COR-L47 (cell line): ENCODE measurements at places on chromosomes 13 and 19.

DNA sequence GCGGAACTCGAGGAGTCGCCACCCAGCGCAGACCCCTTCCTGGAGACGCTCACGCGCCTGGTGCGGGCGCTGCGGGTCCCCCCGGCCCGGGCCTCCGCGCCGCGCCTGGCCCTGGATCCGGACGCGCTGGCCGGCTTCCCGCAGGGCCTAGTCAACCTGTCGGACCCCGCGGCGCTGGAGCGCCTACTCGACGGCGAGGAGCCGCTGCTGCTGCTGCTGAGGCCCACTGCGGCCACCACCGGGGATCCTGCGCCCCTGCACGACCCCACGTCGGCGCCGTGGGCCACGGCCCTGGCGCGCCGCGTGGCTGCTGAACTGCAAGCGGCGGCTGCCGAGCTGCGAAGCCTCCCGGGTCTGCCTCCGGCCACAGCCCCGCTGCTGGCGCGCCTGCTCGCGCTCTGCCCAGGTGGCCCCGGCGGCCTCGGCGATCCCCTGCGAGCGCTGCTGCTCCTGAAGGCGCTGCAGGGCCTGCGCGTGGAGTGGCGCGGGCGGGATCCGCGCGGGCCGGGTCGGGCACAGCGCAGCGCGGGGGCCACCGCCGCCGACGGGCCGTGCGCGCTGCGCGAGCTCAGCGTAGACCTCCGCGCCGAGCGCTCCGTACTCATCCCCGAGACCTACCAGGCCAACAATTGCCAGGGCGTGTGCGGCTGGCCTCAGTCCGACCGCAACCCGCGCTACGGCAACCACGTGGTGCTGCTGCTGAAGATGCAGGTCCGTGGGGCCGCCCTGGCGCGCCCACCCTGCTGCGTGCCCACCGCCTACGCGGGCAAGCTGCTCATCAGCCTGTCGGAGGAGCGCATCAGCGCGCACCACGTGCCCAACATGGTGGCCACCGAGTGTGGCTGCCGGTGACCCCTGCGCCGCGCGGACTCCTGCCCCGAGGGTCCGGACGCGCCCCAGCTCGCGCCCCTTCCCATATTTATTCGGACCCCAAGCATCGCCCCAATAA is 2.3 kb downstream of the AMH start:
- no peak for DNase-seq

DNA sequence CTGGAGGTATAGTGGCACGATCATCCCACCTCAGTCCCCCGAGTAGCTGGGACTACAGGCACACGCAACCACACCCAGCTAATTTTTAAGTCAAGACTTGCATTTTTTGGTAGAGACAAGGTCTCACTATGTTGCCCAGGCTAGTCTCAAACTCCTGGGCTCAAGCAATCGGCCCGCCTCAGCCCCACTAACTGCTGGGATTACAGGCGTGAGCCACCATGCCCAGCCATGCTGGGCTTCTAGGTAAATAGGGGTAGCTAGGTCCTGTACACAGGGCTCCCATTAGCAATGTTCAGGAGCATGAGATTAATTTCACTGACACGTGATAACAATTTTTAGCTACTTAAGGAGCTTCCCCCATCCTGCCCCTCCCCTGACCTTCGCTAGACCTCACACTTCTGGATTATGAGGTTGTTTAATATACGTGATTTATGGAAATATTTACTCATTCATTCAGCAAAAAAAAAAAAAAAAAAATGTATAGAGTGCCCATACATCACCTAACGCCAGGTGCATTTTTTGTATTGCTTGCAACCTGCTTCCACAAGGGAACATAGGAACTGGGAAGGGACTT is 19.2 kb downstream of the TMEM272 start:
- no peak for DNase-seq

DNA sequence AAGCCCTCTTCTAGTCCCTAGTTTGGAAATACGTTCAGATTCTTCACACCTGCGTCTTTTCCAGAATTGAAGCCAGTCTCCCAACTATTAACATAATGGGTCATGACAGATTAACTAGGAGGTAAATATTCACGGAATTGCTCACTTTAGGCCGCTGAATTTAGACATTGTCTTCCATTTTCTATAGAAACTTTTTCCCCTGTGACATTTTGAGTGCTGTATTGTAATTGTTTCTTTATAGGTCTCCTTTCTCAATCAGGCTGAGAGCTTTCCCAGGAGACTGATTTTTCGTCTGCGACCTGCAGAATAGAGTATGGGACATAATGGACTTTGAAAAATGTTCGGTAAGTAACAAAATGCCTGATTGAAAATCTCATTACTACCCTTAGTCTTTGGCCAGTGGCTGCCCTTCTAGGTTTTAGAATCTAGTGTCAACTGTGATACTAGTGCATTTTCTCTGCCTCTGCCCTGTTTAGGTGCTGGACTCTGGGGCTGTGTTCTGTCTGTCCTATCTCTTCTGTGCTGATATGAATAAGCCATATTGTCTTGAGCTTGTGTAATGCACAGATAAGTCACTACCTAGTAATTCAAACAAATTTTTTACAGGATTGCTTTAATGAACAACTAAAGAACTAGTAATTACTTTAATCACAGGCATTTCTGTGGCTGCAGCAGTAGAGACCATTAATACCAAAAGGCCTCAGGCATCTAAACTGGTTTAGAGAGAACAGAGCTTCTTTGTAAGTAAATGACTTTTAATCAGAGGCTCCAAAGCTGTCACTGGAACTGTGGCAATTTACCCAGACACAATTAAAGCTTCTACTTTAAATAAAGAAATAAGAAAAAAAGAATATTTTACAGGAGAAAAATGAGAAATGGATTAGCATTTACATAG is 122.4 kb upstream of the FREM2 start:
- peak; percentile 17 for DNase-seq

GRCh38 chr19:38319421-38320258 is at the start of gene KCNK6:
KCNK6 (plus strand) TSS chr19:38319845; CDS start chr19:38319951, 106 bp downstream.
- DNase-seq, result no peak

- no peak for DNase-seq
These were observed 1.3 kb upstream of the TEKTIP1 start for GRCh38 chr19:3537438-3538240.

- peak; percentile 72 for DNase-seq
These were observed 6.2 kb downstream of the HRC start for GRCh38 chr19:49148784-49149651.

DNA sequence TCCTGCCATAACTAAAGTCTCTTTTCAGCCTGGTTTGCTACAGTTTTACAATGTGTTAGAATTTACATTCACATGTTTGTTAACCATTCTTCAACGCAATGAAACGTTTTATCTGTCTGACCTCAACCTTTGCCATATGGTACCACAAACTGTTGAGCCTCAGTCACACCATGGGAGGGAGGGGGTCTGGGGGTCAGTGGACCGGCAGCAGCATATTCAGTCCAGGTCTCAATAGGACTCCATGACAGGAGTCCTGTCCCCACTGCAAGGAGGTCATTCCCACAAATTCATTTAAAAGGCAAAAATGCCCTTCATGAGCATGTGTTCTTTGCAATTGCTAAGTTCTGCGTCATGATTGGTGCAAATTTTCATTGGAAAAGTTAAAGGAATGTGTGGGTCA is 66.6 kb upstream of the OLFM4 start:
- no peak for DNase-seq

DNA sequence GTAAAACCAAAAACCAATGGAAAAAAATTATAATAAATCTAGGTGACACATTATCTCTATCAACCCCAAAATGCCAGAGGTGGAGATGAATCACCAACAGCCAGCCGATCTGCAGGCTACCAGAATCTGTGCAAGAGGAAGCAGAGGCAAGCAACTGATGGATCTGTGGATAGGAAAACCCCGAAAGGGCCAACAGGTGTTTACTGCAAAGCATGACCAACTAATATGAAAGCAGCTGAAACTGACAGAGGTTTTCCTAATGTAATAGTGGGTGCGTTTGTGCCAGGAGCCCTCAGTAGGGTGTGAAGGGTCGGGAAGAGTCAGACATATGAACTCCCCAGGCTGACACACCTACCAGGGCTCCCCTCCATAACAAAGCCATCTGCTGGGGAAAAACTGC is 554.6 kb downstream of the RFC3 start:
- no peak for DNase-seq

DNA sequence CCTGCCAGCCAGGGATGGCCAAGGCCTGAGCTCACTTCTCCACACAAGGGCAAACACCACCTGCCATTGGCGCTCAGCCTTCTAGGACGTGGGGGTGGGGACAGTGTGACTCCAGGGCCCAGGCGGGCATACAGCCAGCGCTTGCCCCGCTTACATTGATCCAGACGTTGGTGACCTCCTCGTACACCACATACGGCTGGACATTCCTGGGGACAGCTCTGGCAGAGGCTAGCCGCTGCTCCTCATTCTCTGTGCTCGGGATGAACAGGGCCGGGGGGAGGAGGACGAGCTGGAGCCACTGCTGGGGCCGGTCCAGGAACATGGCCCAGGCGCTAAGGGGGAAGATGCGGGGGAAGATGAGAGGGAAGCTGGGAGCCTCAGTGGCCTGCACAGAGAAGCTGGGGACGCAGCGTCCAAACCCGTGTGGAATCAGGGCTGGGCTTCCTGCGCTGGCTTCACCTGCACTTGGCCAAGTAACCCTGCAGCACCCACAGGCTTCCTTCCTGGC is 25.1 kb upstream of the MYDGF start:
- no peak for DNase-seq

DNA sequence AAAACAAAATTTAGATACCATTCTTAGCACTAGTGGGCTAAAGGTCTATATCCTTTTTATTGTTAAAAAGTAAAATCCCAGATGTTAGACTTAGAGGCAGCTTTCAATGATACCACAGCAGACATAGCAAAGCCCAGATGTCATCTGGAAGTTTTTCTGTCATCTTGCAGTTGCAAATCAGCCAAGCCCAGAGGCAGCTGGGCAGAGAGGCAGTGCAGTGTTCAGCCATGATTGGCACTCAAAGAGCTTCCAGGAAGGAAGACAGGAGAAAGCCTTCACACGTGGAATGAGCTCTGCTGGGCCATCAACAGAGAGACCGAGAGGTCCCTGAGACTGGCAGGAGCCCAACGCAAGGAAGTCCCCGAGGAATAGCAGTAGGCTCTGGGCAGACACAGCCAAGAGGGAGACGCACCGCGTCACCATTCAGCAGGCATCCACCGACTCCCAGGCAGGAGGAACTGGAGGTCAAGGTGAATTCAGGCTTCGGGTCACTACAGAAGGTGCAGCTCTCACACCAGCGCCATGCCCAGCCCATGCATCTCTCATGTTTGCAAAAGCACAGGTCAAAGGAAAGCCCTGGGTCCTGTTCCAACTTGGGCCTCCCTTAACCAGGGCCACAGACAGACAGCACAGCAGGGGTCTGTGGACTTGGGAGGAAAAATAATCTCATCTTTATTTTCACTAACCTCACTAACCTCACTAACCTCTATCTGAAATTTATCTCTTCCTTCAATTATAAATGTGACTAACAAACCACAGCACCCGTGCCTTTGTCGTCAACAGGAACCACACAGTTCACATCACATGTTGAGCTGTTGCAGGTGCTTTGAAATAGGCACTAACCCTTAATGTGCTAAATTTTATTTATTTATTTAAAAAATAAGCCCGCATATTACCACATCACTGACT is 54.9 kb downstream of the TUBGCP3 start:
- no peak for DNase-seq

- no peak for DNase-seq
These were observed 2.3 kb upstream of the MZF1 start for GRCh38 chr19:58575183-58576041.

DNA sequence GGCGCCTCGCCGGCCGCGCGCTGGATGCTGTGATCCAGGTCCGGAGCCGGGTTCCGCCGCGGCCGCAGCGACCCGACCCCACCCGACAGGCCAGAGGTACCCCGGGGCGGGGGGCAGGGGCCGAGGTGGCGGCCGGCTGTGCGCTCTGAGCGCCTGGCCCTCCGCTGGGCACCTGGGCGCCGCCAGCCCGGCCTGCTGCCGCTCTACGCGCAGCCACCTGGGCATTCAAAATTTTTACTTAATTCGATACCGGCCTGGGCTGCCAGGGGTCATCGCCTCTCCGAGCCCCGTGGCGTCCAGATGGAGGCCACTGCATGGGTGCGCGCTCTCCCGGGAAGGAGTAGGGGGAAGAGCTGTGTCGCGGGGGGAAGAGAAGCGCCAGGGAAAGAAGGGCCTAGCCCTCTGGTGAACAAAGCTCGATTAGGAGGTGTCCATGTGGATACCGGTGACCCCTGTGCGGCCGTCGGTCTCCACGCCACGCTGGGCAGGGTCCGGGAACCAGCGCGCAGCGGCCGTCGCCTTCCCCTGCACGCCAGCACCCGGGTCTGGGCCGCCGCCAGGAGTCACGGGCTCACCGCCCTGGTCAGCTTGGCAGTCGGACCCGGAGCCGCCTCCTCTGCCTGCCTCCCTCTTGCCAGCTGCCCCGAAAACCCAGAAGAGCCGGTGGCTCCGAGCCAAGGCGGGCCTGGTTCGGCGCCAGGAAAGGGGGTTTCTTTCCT is 666 bp downstream of the BIVM start:
- peak; percentile 23 for DNase-seq

GRCh38 chr19:32188921-32189320 is 156.5 kb upstream of the ZNF507 start:
- DNase-seq, result no peak

GRCh38 chr13:100835695-100836094 is 161.1 kb upstream of the TMTC4 start:
- no peak for DNase-seq

- DNase-seq, result no peak
These were observed 38.1 kb downstream of the RNF17 start for GRCh38 chr13:24802074-24802473.

GRCh38 chr13:44713788-44714469 is 137.8 kb upstream of the TSC22D1 start:
- DNase-seq, result no peak

- DNase-seq, result no peak
These were observed 3.6 kb downstream of the SEMA6B start for GRCh38 chr19:4555657-4556561.

GRCh38 chr19:4676955-4677731 is 7.0 kb upstream of the MYDGF start:
- peak; percentile 46 for DNase-seq

GRCh38 chr19:23792784-23793183 is 34.1 kb upstream of the ZNF681 start:
- DNase-seq, result no peak

DNA sequence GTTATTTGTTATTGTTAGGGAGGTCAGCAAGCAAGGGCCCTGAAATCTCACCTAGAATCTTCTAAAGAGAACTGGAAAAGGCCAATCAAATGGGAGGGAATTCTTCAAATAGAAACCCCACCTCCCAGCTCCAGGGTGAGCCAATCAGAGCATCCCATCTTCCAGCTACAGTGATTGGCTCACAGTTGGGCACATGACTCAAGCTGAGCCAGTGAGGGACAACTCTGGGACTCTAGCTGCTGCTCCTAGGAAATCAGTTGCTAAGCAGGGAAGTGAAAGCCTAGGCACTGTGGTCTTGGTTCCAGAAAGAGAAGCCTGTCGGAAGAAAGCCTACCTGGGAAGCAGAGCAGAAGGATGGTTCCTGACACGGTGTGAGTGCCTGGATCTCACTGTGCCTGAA is 13.4 kb downstream of the TM6SF2 start:
- DNase-seq, result no peak

GRCh38 chr19:32227561-32228165 is 117.7 kb upstream of the ZNF507 start:
- no peak for DNase-seq

DNA sequence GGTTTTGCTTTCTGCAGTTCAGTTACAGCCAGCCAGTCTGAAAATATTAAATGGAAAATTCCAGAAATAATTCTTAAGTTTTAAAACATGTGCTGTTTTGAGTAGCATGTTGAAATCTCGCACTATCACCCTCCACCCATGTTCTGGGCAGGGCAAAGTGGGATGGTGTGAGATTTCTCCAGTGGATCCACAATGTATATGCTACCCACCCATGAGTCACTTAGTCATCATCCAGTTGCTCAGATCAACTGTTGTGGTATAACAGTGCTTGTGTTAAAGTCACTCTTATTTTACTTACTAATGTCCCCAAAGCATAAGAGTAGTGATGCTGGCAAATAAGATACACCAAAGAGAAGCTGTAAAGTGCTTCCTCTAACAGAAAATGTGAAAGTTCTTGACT is 56.4 kb downstream of the CYSLTR2 start:
- no peak for DNase-seq
